ENCODE measurements at places on chromosomes 7 and 10. TPM values are rescaled to one million over a fixed set of nuclear protein-coding genes. Genes with fewer than 3 reads are reported as not detected.

DNA sequence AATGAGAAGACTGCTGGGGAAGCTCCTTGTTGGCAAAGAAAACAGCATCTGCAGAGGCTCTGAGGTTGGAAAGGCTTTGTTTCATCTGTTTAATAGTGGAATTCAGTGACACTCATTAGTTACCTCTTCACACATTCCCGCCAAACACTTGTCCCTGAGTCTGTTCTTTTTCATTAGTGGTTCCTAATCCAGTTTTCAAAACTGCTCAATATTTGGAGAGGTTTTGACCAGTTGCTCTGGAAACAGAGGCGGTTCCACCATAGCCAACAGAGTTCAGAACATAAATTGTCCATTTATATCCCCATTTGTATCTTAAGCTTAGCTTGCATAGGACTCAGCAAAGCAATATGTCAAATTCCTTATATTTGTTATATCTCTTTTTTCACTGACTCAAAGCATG lies 754.6 kb downstream of the AUTS2 start:
- DNase-seq, result no peak

DNA sequence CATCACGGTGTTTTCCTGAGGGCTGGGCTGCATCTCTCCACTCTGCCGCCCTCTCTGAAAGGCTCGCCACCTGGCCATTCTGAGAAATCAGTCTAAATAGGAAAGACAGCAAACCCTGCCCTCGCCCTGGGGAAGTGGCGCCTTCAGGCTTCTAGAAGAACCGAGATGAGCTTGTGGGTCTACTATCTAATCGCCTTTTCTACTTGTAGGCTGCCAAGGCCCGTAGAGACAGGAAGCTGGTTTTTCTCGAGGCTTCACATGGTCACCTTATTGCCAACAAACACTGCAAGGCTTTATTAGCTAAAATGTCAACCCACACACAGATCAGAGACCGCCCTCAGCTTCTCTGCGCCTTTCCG lies 21.4 kb downstream of the LAT2 start:
- peak; percentile 79 for DNase-seq

- no peak for DNase-seq
Measured at GRCh38 chr10:96439725-96440124, 74.0 kb downstream of the TLL2 start.

DNA sequence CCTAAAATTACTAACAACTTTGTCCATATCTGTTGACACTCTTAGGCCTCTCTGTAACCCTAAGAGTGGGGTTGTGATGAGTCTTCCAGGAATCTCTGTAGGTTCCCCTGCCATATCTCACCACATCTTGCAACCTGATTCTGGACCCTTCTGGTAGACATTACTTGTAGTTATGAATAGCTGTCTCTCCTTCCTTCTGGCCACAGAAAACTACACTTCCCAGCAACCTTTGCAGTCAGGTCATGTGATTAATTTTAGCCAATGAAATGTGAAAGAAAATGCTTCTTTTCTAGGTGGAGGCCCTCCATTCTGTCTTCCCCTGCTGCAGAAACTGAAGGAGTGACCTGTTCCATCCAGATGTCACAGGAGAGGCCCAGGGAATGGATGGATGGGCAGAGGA lies 147.6 kb upstream of the AOAH start:
- no peak for DNase-seq

DNA sequence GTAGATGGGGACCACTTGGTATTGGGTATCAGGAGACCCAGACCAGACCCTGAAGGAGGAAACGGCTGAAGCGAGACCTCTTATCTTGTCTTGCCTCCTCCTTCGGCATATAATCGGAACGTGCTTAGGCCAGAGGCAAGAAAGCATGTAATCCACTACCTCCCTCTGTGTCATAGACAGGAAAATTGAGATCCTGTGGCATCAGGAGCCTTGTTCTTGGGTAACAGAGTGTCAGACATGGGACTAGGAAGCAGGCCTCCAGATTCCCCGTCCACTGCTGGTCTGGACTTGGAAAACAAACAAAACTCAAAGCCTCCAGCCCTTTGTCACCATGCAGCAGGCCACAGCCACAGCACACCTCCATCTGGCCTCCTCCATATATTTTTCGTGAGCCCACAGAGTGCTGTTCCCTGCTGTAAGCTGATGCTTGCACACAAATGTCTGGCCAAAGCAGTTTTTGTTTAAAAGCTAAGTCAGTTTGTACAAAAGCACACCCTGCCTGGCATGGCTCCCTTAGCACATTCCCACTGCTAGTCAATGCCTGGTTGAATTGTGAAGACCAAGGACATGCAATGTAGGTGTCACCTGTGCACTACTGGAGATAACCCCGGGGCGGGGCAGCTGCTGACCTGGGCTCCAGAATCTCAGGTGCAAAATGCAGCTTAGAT lies 510.9 kb downstream of the RPS24 start:
- DNase-seq, result no peak

DNA sequence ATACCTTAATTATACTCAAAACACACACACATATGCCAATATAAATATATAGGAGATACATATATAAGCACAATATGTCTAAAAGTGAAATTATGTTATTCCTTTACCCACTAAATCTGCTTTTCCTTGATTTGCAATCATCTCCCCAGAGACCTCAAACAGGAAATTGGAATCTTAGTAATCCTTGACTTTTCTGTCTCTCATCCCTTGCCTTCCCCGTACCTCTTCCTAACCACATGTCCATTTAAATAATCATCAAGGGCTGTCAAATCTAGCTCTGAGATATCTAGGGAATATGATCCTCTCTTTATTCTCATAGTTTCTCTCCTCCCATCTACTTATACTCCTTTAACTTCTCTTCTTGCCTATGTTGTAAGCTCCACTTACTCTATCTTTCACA lies 336.6 kb downstream of the HGF start:
- no peak for DNase-seq

- DNase-seq, result peak; percentile 61
Measured at GRCh38 chr10:31353574-31353973, 34.6 kb downstream of the ZEB1 start.

DNA sequence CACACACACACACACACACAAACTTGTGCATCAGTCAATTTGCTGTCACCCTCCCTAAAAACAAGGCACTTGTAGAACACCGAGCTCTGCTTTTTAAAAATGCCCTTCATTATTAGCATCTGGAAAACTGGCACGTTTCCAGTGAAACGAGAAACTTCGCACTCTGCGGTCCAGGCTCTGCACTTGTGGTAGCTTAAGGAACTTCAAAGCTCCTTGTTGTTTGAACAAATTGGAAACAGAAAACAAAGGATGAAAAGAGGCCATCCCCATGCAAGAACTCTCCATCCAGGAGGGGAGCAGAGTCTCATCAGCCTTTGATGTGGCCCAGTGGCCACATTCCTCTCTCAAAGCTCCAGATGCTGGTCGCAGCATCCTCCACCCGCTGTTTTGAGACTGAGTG lies 105.1 kb downstream of the C10orf90 start:
- no peak for DNase-seq

DNA sequence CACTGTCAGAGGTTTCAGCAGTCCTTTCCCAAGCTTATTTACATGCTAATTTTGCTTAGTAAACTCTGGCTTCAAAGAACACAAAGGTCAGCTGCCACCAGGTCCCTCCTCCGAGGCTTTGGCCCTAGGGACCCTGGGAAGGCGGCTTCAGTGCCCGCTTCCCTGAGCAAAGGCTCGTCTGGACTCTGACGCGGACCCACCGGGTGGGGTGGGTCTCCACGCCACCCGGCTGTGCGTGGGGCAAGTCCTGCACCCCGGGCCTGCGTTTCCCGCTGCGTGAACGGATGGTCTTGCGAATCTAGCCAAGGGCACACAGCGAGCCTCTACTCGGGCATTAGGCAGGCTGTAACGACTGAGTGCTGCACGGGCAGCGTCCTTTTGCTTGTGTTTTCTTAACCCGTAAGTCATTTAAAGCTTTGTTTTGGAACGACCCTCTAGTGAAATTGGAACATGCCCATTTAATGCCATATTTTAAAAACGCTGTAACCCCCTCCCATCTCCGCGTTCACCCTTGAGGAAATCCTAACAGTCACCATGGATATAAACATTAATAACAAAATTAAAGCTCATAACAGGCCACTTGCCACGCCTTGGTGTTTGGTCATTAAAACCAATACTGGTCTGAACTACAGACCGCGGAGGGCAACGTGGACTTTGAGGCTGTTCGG lies 828 bp downstream of the BNIP3 start:
- no peak for DNase-seq

GRCh38 chr7:55550010-55550663 lies 22.2 kb downstream of the VOPP1 start:
- DNase-seq, result no peak

- DNase-seq, result no peak
Measured at GRCh38 chr10:129942936-129943715, 20.9 kb downstream of the EBF3 start.

DNA sequence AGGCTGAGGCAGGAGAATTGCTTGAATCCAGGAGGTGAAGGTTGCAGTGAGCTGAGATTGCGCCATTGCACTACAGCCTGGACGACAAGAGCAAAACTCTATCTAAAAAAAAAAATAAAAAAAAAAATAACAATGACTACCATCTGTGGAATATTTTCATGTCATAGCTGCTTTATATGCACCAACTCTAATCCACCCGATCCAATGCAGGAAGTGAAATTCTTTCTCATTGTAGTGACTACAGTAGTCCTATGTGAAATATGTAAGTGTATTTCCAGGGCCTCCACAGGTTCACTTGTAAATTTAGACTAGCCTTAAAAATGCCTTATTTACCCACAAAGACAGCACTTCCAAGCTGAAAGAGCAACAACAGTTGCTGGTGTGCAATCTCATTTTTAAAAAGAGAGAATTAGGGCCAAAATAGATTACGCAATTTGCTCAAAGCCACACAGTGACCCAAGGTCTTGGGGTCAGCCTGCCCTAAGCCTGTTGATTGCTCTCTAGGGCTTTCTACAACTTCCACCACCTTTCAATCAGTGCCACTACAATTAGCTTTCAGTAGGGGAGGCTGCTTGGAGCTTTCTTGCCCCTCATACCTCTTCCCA lies 25.8 kb upstream of the EGFR start:
- no peak for DNase-seq

- DNase-seq, result peak; percentile 77
Measured at GRCh38 chr10:36534471-36535002, 590.9 kb upstream of the ANKRD30A start.

DNA sequence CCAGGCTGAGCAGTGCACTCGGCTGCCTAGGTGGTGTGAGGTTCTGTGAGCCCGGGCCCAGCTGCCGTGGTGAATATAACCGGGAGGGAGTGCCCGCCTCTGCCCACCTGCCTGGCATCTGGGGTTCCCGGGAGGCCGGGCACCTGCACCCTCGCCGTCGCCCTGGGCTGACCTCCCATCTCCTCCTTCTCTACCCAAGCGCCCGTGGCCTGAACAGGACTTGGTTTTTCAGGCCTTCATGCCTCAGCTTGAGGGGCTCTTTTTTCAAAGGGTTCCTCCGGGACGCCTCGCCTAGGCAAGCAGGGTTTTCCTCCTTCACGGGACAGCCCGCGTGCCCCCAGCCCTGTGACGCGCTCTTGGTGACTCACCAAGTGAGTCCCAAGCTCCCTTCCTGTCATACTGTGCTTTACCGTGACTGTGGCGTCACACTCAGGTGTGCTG lies 9.9 kb downstream of the INPP5A start:
- no peak for DNase-seq

- DNase-seq, result no peak
Measured at GRCh38 chr10:103901299-103901698, 16.7 kb downstream of the STN1 start.

DNA sequence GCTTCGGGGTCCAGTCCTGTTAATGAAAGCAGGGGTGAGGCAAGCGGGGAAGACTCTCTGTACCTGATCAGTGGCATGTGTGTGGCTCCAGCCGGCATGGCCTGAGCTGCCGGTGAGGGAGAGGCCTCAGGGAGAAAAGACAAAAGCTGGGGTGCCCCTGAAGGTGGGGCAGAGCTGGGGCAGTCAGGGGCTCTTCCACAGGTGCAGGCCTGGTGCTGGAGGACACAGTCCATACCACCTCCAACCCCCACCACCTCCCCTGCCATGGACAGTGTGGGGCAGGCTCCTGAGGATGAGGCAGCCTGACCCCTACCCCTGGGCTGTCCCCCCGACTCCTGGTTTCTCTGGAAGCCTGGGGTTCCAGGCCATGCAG lies 129.5 kb downstream of the LHPP start:
- no peak for DNase-seq

The C10orf90 gene
- total RNA-seq, result not detected

The FAM25A gene
- not detected for total RNA-seq

The SEM1 gene
- 35.5 TPM for total RNA-seq

The DYNC1I1 gene
- not detected for total RNA-seq

The MINDY3 gene
- 34.2 TPM for total RNA-seq

The TAS2R5 gene
- total RNA-seq, result 3.0 TPM

The RPEL1 gene
- not detected for total RNA-seq

The NCF1 gene
- total RNA-seq, result 48.8 TPM

The ADD3 gene
- 81.5 TPM for total RNA-seq

The ADAM8 gene
- total RNA-seq, result 202 TPM

The BTBD16 gene
- total RNA-seq, result not detected

The METTL27 gene
- not detected for total RNA-seq

The DYDC1 gene
- not detected for total RNA-seq

The FLNC gene
- total RNA-seq, result not detected

The SPDYE8 gene
- not detected for total RNA-seq

The BEND7 gene
- not detected for total RNA-seq

The SFTPA1 gene
- not detected for total RNA-seq

The AKR1C4 gene
- not detected for total RNA-seq
